ENCODE measurements at places on chromosomes 7 and 10.

GRCh38 chr10:17617031-17617911, at the start of gene HACD1:
TSS of gene HACD1 (minus strand) at chr10:17617374. CDS start at chr10:17617339, 35 bp downstream.
- peak; percentile 78 for DNase-seq

GRCh38 chr10:28668363-28669226, 8.7 kb upstream of the BAMBI start:
- peak; percentile 84 for DNase-seq

DNA sequence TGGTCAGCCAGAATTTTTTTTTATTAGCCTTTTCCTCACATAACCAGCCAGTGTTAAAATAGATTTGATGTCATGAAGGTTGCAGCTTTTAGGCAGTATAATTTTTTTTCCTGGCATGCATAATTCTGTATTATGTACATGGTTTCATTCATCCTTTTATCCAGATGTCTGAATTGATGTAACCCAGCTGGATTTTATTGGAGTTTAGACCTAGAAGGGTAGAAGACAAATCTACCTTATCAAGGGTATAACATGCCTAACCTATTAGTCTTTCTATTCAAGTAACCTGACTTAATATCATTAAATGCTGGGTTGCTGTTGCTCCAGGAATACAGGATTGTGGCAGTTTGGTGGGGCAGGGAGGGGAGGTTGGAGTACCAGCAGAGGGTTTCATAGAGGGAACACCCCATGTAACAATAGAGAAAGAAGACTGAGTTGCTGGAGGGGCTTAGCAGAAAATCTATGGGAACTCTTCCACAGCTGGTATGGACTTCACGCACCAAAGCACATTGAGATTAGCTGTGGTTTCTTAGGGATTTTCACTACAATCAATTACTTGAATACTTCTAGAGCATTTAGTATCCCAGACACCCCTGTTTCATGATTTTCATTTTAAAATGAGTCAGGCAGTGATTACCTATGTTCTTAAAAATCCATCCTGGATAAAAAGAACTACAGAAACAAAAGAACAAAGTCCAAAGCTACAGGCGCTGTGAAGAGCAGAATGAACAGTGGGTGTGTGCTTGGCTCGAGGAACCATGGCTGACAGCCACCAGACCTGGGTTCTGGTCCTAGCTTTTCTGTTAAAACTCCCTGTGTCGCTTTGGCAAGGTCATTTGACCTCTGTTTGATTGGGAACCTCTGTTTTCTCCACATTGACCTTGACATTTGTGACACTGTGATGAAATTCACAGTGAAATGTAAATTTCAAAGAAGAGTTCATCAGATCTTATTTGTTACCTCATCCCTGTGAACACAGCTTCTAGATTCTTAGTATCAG, 93.5 kb downstream of the CREM start:
- DNase-seq = no peak

DNA sequence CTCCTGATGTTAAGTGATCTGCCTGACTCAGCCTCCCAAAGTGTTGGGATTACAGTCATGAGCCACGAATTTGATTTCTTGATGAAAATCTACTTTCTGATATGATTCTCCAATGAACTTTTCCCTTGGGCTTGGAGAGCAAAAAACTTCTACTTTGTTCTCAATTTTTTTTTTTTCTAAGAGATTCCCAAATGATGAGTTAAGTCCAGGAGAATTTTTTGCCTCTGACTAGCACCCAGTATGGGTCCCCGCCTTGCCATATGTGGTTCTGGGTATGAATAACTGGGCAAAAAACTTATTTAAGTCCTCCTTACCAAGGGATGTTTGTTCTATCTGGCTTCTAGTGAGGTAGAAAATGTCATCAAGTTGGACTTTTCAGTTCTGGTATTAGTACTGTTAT, 147.9 kb upstream of the LYZL1 start:
- DNase-seq = no peak

- DNase-seq = no peak
These were observed 543.3 kb downstream of the CALN1 start for GRCh38 chr7:71868797-71869196.

- DNase-seq = no peak
These were observed 105.7 kb upstream of the SHH start for GRCh38 chr7:155917836-155918430.

DNA sequence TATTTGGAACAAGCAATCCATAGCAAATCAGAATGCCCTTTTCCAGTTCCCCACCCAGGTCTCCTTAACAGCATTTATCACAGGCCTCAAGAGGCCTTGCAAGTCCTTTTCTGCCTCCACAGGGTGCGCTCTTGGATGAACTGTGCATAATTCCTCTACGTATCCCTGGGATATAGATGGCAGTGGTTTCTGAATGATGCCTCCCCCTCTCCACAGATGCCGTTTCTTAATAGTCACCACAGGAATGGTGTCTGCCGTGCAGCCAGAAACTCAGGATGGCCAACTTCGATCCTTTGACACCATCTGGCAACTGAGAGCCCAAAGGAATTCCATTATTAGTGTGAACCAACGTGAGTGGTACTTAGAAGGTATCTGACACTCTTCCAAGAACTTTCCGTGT, 43.1 kb downstream of the JAZF1 start:
- DNase-seq = no peak

DNA sequence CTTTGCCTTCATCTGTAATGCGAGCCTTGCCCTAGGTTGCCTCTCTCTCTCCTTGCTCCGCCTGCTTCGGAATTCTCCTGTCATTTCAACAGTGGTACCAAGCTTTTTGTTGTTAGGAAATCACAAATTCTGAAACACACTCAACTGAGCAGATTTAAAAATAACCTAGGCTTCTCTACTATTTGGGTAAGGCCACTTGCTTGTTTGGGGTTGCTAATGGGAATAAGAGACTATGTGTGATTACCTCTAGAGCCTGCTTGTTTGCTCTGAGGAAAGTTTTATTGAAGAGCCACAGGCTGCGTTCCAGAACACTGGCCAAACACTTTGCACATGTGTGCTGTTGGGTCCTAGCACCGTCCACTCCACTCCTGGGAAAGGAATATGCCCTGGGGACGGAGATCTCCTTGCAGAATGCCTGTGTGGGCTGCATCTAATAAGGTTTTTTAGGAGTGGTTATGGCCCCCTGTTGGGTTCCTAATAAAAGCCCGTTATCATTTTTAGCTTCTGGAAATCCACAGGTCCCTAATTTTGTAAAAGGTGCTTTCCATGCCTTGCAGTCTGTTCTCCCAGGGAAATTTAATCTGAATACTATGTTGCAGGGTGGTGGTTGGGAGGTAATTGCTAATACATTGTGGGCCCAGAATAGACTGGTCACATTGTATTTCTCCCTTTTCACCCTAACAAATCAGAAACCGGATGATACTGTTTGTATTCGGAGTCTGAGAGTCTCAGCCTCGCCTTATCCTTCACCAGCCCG, 68.7 kb upstream of the KLF6 start:
- no peak for DNase-seq

DNA sequence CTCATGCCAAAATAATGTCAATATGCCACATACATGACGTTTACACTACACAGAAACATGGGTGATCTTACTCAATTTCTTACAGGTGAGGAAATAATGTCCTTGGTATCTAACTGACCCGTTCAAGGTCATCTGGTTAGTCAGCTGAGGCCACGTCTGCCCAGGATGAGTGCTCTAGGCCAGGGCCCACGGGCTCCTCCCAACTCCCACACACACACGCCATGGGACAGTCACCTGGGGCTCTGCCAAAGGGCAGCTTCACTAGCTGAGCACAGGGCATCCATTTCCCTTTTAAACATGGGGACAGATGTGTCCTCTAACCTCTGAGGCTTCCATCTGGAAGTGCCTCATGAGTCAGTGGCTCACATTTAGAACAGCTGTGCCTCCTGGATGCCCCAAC, 123.9 kb downstream of the TNS3 start:
- no peak for DNase-seq

DNA sequence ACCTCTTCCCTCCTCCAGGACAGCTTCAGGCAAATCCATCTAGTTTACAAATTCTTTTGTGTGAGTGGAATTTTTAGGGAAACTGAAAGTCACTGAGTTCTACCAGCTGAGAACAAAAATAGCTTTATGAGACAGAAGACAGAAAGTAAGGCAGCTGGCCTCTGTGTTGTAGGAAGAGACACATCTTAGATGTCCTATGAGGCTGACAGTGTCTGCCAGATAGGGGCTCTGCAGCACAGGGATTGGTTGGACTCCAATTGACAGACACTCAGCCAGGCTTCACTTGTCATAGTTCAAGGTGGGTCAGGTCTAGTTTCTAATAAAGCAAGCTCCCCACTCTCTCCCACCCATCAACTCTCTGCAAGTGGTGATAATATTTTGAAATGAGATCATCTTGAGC, 574.9 kb downstream of the CCSER2 start:
- DNase-seq = no peak

- DNase-seq = no peak
These were observed 18.2 kb upstream of the ANKRD1 start for GRCh38 chr10:90939116-90939515.

DNA sequence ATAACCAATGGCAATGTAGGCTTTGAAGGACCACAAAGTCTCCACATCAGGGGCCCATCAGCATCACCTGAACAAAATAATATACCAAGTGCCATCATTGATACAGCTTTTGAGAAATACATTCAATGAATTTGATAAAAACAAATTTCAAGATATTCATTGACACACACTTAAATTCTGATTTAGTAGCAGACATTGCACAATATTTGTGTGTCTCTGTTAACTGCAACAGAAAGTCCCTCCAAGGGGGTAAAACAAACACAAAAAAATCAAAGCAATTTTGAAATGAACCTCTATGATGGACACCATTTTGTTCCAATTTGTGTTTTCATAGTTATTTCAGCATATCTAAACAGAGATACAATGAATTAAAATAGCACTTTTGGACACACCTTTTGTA, 86.8 kb upstream of the RSU1 start:
- DNase-seq = no peak

DNA sequence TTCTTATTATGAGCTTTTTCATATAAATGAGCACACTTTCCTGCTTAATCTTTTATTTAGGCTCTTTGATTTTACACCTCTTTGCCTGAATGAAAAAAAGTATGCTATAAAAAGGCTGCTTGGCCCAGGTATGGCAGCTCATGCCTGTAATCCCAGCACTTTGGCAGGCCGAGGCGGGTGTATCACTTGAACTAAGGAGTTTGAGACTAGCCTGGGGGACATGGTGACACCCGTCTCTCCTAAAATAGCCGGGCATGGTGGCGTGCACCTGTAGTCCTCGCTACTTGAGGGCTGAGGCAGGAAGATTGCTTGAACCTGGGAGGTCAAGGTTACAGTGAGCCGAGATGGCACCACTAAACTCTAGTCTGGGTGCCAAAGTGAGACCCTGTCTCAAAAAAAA, 72.9 kb downstream of the DOCK4 start:
- DNase-seq = no peak

DNA sequence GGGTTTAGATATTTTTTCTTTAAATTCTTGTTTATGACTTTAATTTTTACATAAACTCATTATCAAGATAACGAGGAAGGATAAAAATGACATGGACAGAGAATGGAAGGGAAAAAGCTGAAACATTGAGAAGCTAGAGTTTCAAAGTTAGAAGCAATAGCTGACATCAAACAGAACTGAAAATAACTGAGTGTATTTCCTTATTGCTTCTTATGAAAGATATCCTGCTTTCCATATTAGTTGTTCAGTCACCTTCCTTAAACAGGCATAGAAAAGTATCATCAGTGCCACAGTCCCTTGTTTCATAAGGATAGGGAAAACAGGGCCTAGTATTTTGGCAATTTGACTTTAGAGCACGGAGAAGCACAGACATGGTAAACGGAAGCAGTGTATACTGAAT, 460.5 kb upstream of the GHITM start:
- no peak for DNase-seq

GRCh38 chr7:36820527-36821170, 96.4 kb upstream of the AOAH start:
- DNase-seq = no peak

DNA sequence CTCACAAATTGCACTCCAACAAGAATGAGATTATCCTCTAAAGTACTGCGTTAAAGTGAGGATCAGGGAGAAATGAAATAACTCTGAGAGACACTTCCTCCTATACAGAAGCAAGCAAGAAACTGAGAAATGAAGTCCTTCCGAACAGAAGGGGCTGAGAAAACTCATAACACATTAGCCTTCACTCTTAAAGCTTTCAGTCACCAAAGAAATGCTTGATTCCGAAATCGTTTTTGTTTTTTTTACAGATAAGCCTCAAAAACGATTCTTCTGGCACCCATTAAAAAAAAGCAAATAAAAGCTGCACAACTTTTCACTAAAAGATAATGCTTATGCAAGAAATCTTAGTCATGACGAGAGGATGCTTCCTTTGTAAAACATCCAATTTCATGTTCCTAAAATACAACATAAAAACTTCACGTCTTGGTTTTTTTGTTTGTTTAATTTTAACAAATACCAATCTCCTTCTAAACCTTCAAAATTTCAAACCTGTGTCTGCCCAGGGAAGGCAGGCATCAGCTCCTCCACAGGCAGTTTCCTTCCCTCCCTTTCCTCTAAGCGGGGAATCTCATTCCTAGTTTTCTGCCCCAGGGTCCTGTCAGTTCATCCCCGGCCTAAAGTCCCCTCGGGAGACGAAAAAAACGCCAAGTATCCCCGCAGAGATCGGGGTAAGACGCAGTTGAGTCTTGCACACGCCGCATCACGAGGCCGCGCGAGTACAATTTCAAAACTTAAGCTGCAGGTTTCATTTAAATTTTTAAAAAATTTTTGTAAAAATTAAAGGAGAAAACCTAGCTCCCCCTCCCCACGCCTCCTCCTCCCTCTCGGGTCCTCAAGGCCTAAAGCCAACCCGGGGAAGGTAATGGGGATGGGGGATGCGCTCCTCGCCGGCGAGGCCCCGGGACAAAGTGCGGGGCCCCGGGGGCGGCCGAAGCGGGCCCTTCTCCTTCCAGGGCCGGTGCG, 1.1 kb downstream of the BAZ1B start:
- no peak for DNase-seq

GRCh38 chr7:7416031-7416858, 119.4 kb downstream of the COL28A1 start:
- DNase-seq = no peak

DNA sequence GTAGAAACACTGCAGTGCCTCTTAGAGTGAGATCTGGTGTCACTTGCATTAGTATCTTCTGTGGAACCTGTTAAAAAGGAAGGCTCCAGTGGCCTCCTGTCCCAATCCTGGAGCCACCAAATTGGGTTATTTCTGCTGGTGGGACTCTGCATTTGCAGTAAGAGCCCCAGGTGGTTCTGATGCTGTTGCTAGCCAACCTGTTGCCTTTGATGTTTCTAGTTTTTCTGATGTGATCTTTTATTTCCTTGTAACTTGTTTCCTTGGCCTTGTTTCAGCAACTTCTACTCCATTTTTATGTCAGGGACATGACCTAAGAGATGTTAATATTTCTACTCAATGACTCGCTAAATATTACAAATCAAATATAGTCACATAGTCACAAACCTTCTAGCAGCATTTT, 12.5 kb upstream of the STN1 start:
- no peak for DNase-seq

- DNase-seq = no peak
These were observed 59.8 kb downstream of the BTAF1 start for GRCh38 chr10:91983416-91983815.

DNA sequence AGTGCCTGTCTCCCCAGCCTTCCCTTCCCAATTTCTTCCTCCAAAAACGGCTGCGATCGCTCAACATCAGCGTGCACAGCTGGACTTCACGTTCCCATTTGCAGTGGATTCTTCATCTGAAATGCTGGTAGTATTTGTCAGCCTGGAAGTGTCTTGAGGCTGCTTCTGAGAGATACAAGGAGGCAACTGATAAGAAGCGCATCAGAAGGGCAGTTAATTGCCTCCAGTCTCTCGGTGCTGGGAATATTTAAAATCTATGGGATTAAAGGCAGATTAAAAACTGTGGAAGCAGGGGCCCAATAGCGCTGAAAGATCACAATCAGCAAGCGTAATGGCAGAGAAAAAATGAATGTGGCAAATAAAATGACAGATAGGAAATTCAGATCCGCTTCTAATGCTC, 450.0 kb downstream of the GATA3 start:
- no peak for DNase-seq

All from WTC11 (cell line).